ENCODE measurements at places on chromosomes 7 and 10. TPM values are rescaled to one million over a fixed set of nuclear protein-coding genes. Genes with fewer than 3 reads are reported as not detected.
A peak's percentile ranks its signal among the peaks of the same experiment; 100 is the strongest.

DNA sequence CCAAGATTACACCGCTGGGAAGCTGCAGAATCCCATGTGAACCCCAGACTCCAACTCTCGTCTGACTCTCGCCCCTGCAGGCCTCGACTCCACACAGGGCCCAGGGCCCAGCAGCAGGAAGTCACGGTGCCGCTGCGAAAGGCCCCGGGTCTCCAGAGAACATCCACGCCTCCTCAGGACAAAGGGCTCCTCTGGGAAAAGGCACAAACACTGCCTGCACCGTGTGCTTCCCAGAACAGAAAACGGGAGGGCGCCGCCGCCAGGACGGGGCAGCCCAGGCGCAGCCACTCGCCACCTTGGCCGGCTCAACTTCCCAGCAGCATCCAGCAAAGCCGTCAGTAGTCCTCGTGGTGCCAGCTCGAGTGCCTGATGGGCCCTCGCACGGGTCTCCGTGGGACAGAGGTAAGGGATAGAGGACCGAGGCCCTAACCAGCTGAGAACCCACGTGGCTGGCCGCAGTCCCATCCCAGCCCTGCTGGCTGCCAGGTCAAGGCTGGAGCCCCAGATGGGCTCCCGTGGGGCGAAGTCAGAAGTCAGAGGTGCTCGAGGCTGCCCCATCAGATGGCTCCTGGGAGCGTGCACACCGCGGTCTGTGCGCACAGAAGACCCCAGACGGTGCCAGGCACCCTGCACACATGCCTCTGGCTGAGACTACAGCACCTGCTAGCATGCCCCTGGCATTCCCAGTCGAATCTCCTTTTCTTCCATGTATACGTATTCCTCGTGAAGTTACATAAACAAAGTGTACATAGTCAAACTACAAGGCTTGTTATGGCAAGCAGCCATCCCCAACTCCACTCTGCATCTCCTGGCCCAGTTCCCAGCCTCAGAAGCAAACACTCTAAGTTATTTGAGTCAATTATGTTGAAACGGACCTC is 60.2 kb downstream of the MAD1L1 start:
- DNase-seq = no peak

GRCh38 chr10:115125505-115125904 is 32.3 kb downstream of the ATRNL1 start:
- no peak for DNase-seq

DNA sequence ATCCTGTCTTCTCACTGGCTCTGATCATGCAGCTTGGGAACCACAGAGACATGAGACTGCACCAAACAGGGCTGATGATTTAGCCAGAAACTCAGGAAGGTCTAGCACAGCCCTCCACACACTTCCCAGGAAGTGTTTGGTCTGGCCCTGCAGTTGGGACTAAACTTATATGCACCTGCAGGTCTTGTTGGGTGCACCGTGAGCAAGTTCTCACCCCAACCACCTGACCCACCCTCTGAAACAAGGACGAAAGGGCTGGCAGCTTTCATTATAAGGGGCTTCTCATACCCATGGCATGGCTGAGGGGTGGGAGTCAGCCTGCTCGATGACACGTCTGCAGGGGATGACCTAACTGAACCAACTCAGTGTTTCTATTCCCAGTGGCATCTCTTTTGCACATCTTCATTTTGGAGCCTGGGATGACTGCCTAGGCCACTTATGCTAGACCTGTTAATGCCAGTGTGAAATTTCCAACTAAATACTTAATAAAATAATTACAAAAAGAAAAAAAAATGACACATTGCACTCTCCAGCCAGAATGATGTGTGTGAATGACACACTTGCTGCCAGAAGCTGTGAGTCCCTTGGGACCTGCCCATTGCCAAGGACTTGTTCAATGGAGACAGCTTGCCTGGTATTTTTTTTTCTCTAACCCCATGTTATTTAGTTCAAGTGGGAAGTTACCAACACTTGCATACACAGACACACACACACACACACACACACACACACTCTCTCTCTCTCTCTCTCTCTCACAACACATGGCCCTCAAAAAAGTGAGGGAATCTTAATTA is 102.6 kb downstream of the NEURL1 start:
- DNase-seq = no peak

The HYAL4 gene
- total RNA-seq = not detected

GRCh38 chr10:82813856-82814255 is 938.9 kb downstream of the NRG3 start:
- DNase-seq = no peak

DNA sequence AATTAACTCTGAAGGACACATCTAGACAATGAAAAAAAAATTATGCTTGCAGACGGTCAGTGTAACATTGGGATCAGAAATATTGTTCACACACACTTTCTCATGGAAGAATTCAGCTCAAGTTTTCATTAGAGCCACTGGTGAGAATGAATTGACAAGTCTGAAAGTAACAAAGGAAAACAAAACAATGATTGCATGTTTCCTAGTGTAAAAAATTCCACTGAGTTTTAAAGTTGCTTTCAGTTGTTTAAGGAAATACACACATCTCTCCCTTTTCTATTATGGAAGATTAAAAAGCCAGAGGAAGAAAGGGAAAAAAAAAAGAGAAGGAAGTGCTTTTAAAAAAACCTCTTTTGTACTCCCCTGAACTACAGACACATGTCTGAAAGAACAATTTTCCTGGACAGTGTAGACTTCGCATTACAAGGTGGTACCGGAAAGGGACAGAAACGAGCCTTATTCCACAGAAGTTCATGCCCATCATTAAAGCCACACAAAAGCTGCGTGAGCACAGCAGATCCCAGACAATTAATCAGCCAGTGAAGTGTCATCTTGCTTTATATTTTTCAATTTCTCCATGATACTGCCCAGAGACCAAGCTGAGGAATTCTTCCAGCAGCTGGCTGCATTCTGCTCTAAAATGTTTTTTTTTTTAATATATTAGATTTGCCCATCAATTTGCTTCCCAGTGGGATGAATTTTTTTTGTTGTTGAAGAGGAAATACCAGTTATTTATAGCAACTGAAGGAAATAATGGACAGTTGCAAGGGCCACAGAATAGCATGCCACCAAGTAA is 294.8 kb downstream of the DOCK4 start:
- no peak for DNase-seq

GRCh38 chr10:100685331-100685730 is 60.1 kb upstream of the PAX2 start:
- no peak for DNase-seq

GRCh38 chr10:70319183-70319582 is 35.4 kb upstream of the NPFFR1 start:
- no peak for DNase-seq

The RBP4 gene
- total RNA-seq = 2.5 TPM

The DDC gene
- 1.2 TPM for total RNA-seq

The SEPHS1 gene
- total RNA-seq = 43.4 TPM

The DMBT1 gene
- 0.36 TPM for total RNA-seq

The OR2A5 gene
- not detected for total RNA-seq

DNA sequence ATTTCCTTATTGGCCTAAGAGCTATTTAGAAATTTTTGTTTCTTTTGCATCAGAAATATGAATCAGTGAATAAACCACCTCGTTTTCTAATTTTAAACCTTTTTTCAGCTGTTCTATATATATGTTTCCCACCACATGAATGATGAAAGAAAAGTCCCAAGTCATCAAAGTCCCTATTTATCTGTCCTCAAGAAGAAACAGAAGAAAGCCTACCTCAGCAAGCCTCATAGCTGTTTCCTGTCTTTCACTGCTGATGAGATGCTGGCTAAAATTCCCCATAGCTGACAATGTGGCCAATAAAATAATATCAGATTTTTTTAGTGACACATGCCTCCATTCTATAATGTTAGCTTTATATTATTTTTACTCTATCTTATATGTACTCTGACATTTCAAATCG is 54.2 kb downstream of the SEC61G start:
- DNase-seq = no peak

- no peak for DNase-seq
Measured at GRCh38 chr10:102599565-102600327, 44.5 kb upstream of the TRIM8 start.

The GIMAP7 gene
- total RNA-seq = 1.8 TPM

GRCh38 chr10:129628823-129629222 is 161.8 kb downstream of the MGMT start:
- no peak for DNase-seq

GRCh38 chr10:132704008-132704814 is 81.7 kb downstream of the NKX6-2 start:
- no peak for DNase-seq

DNA sequence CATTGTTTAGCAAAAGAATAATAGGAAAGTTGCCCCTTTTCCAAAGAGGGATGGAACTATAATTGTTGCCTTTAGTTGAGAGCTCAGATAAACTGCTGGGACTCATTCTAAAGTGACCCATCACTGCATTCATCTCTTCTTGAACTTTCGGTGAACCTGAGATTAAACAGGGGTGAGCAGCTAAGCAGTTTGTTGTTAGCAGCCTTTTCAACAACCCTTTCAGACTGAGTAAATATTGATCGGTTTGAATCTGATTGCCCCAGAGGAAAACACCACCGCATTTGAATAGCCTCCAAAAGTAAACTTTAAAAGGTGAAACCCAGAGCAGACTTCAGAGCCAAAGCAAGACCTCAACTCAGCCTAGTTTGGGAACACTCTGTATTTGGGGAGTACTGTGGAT is 4.7 kb downstream of the HOXA1 start:
- DNase-seq = no peak

GRCh38 chr7:2274666-2275065 is 32.6 kb downstream of the NUDT1 start:
- no peak for DNase-seq

- DNase-seq = no peak
Measured at GRCh38 chr7:16114633-16115032, 306.7 kb downstream of the CRPPA start.

DNA sequence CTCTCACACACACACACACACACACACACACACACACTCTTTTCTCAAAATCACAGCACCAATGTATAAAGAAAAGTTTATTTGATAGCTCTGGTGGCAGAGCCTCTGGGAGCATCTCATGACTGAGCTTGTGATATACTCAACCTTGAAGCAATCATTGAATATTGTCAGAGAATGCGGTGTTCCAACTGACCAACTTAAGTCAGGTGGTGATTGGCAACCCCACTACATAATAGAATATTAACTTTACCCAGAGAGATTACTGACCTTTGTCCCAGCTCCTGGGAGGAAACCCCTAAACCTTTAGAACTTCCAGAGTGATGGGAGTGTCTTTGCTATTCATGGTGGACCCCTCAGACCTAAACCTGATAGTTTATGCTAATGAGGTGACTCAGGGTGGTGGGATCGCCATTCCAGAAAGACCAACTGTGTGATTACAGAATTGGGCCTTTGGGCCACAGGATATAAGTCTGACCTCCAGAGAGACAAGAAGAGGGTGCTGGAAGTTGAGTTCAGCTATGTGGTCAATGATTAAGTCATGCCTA is 143.1 kb downstream of the OTUD1 start:
- DNase-seq = no peak

The ARHGAP19 gene
- total RNA-seq = 14.1 TPM

- no peak for DNase-seq
Measured at GRCh38 chr10:99579971-99580370, 40.3 kb downstream of the SLC25A28 start.

The CD36 gene
- 32.1 TPM for total RNA-seq

The PPP1R17 gene
- total RNA-seq = 4.4 TPM

The KNDC1 gene
- total RNA-seq = 3.1 TPM

The FAM24B gene
- 8.9 TPM for total RNA-seq

DNA sequence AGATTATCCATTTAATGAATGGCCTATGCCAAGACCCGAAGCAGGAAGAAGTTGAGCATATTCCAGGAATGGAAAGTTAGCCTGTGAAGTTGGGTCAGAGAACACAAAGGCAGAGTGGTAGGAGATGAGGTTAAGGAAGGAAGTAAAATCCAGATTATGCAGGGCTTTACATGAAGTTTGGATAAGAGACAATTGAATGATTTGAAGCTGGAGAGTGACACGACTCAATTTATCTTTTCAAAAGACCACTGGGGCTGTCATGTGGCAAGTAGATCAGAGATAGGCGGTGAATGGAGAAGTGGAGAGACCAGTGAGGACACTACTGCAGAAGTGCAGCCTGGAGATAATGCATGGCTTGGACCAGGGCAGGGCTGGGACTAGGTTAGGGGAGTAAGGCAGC is 7.2 kb upstream of the CNOT4 start:
- DNase-seq = no peak

The LLCFC1 gene
- total RNA-seq = not detected

DNA sequence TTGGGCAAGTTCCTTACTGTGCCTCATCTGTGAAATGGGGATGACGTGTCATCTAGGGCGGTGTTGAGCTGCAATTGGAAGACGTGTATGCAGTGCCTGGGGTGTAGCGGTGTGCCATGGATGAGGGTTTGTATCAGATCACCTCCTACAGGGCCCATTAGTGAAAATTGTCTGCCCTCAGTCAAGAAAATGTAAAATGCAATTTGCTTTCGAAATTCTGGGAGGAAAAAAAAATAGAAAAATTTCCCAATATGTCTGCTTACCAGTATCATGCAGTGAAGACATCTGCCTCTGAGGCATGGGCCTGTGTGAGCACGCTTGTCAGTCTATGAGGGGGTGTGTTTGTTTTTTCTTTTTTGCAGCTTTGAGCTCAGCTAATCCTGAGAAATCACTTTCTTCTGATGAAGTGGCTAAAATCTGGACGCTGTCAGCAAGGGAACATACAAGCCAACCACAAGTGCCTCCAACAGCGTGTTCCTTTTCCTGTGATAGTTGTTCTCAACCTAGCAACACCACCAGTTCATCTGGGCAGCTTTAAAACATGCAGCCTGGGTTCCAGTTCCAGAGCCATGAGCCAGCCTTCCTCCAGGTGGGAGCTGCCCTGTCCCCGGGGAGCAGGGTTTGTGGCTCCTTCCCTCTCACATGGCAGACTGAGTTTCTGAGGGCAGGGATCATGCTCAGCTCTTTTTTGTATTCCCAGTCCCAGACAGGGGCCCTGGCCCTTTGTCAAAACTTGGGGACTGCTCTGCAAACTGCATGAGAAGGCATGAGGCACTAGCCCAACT is 10.3 kb downstream of the FAM241B start:
- DNase-seq = peak; percentile 54

Data from cerebellum (tissue), 4 donors.